ENCODE measurements at places on chromosomes 12 and 14. TPM values are rescaled to one million over a fixed set of nuclear protein-coding genes. Genes with fewer than 3 reads are reported as not detected.

Gene OTOGL
- 0.56 TPM for total RNA-seq

Gene CLEC9A
- total RNA-seq, result not detected

Gene INHBC
- total RNA-seq, result not detected

- DNase-seq, result no peak
Measured at GRCh38 chr12:47602325-47602724, 103.5 kb downstream of the RPAP3 start.

DNA sequence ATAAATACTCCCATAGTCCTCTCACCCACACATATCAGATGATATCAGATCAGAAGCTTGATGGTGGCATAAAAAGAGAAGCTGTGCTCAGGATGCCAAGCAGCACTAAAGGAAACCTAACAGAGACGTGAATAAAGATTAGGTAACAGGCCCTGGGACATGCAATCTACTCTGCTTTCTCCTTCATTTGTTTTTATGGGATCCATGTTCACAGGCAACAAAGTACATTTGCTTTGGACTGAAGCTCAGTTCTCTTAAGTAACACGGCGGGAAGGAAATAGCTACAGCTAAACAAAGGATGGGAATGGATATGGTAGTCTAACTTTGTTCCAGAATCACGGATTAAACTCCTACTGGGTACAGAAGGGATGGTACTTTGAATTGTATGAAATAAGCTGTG is 119.5 kb downstream of the TTC7B start:
- DNase-seq, result no peak

DNA sequence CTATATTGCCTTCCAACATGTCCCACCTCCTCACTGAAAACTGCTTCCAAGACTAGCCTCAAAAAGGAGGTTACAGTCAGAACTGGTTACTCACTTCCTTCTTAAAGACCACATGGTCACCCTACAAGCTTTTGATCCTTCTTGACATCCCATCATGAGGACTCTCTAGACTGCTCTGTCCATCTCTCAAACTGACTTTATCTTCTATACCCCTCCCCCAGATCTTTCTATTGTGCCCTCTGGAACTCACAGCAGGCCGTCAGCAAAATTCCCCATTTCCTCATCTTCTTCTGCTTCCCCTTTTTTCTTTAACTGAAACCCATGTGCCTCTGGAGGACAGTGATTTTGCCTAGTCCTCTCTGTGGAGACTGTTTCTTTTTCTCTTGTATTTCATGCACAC is 18.1 kb upstream of the IGF1 start:
- no peak for DNase-seq

DNA sequence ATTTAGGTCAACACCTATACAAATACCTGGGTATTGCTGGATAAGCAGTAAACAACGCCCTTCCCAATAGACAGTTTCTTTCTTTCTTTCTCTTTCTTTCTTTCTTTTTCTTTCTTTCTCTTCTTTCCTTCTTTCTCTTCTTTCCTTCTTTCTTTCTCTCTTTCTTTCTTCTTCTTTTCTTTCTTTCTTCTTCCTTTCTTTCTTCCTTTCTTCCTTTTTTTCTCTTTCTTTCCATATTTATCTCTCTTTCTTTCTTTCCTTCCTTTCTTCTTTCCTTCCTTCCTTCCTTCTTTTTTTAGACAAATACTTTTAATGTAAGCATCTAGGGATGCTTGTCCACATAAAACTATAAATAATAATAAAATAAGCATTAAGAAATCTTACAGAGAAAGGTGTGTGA is 123.2 kb downstream of the KCNK10 start:
- no peak for DNase-seq

GRCh38 chr14:98323836-98324235 is 948.2 kb downstream of the BCL11B start:
- no peak for DNase-seq

DNA sequence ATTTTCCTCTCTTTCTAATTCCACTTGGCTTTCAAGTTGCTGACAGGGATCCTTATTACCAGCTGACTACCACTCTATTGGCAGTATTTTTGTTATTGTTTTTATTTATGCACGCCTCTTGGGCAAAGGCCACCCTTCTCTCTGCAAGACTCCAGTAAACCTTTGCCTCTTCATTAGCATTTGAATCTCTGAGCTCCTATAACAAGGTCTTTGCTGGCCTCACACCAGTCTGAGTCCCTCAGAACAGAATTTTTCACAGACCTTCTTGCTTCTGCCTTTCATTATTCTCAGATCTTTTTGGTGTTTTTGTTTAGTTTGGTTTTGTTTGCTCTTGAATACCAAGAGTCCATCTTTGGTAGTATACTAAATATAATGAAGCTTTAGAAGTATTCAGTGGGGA is 145.9 kb downstream of the PDZRN4 start:
- DNase-seq, result no peak

DNA sequence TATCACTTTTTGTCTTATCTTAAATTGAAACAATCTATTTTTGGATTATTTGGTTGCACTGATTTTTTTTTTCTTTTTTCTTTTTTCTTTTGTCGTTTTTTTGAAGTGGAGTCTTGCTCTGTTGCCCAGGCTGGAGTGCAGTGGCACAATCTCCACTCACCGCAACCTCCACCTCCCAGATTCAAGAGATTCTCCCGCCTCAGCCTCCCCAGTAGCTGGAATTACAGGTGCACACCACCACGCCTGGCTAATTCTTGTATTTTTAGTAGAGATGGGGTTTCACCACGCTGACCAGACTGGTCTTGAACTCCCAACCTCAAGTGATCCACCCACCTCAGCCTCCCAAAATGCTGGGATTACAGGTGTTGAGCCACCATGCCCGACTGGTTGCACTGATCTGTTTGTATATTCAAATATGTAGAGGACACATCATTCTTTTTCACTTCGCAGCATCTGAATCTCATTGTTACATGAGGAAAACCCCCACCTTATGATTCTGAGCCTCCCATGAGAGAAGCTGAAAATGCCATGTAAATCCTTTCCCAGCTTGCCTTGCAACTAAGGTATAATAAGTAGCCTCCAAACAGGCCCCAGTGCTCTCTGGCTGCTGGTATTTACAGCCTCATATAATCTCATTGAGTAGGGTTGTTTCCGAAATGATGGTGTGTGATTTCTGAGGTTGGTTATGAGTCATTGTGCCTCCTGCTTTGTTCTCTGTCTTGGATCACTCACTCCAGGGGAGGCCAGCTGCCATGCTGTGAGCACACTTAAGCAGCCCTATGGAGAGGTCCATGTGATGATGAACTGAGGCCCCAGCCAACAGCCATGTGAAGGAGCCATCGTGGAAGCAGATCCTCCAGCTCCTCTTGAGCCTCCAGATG is 5.2 kb upstream of the HSP90B1 start:
- DNase-seq, result no peak

GRCh38 chr14:104938436-104938835 is 13.8 kb downstream of the PLD4 start:
- DNase-seq, result no peak
